ENCODE measurements at places on chromosomes 3 and 15. TPM values are rescaled to one million over a fixed set of nuclear protein-coding genes. Genes with fewer than 3 reads are reported as not detected.

GRCh38 chr3:32146746-32147211 lies 40.4 kb downstream of the GPD1L start:
- DNase-seq, result no peak

DNA sequence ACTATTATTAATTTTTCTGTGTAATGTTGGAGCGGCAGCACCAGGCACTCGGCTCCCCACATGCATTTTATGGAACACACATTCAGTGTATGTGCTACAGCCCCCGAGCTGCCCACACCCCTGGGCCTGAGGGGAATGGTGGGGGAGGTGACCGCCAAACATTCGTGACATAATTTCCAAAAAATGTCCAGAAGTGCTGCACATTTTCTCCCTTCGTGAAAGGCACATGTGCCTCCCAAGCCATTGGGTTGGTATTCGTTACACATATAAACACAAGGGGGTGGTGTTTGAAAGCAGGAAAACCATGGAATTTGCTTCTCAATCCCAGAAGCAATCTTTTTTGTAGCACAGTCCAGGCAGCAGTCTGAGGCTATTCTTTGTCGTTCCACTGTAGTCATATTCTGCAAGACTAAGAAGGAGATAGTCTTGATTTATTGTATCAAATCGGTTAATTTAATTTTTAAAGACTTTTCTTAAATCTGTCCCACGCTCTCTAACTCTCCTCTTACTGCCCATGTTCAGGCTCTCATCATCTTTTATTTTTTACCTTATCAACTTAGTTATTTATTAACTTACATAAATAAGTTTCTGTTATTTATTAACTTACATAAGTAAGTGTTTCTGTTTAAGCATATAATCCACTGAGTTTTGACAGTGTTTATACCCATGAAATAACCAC lies 39.2 kb upstream of the POLR2M start:
- no peak for DNase-seq

The GNB4 gene
- total RNA-seq, result 12.4 TPM

The ADPGK gene
- total RNA-seq, result 36.9 TPM

GRCh38 chr3:21170964-21171363 lies 580.0 kb downstream of the ZNF385D start:
- no peak for DNase-seq

- DNase-seq, result no peak
Observed at GRCh38 chr3:189167027-189167766, 4.6 kb upstream of the TPRG1 start.

The MKRN3 gene
- total RNA-seq, result 9.6 TPM

DNA sequence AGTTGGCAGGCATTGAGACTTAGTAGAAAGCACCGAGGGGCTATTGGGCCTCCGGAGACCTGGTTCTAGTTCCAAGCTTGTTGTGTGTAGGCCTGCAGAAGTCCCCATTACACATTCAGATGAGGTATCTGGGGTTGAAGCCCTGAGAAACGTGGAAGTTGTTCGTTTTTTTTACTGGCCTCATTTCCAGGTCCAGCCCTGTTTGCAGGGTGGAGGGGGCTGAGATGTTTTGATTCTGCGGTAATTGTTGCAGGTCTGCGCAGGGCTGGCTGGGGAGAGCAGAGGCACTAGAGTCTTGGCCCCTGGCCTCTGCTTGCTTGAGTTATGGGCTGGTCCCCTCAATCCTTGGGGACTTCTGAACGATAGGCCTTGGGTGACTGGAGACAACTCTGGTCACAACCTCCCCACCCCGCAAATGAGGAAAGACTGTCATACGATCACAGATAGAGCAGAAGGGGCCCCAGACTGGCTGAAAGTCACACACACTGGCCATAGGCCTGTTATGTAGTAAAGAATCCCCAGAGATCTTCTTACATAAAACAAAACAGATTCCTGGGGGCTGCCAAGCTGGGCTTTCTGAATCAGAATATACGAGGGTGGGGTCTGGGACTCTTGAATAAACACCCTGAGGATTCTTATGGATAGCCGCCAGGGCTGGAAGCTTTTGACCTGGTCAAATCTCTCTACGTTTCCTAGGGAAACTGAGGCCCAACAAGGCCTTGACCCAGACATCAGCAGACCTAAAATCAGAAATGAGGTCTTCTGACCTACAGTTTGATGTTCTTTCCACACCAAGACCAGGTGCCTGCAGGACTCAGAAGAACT lies 15.6 kb downstream of the KBTBD13 start:
- DNase-seq, result no peak

The IQCH gene
- 7.5 TPM for total RNA-seq

- DNase-seq, result no peak
Observed at GRCh38 chr15:57329582-57330367, 46.5 kb upstream of the CGNL1 start.

DNA sequence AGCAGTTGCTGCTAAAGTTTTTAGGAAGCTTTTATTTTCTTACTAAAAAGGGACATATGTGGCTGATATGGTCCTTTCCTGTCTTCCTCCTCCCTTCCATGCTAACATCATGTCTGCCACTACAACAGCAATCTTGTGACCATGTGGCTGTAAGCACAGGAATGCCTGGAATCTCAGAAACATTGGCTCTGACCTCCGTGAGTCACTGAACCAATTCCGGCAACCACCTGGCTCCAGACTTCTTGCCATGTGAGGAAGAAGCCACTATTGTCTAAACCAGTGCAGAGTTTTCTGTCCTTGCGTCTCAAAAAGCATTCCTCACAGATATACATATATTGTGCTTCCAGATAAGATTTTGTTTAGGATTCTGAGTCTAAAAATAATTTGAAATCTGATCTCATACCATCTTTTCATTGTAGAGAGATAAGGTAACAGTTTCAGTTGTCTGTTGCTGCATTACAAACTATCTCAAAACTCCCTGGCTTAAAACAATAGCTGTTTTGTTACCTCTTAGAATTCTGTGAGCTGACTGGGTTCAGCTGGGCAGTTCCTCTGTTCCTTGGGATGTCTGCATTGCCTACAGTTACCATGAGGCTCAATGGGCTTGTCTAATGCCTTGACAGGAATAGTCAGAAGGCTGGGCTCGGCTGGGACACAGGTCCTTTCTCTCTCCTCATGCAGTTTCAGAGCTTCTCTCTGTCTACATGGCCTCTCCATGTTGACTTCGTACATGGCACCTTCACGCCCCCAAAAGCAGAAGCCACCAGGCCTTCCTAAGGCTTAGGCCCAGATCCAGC lies 77.3 kb upstream of the MAGI1 start:
- no peak for DNase-seq

- no peak for DNase-seq
Observed at GRCh38 chr3:146523531-146523930, 20.9 kb downstream of the PLSCR1 start.

DNA sequence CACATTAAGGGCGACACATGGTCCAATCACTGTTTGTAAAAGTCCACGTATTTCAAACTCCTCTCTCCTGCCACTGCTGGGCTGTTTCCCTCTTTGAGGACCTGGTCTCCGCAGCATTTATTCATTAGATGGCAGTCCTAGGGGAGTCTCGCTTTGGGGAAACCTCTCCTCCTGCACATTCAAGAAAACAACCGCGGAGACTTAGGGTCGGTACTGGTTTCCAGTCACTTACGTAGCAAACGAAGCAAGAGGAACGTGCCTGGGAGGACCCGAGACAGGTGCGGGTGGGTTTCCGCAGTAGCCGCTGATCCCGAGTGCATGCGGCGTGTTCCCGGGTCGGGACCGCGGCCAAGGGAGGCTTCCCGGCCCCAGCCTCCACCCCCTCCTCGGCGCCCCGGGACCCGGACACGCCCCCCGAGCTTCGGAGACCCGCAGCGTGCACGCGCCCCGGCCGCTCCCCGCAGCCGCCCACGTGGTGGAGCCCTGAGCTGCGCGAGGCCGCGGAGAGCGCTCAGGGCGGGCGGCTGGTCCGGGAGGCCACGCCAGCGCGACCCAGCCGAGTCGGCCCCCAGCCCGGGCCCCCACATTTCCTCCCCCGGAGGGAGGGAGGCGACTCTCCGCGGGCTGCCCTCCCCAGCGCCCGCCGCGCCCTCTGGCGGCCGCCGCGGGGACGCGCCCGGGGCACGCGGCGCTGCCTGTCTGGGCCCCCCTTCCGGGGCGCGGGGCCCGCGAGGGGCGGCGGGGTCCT lies 1.1 kb upstream of the IGF1R start:
- peak; percentile 44 for DNase-seq

DNA sequence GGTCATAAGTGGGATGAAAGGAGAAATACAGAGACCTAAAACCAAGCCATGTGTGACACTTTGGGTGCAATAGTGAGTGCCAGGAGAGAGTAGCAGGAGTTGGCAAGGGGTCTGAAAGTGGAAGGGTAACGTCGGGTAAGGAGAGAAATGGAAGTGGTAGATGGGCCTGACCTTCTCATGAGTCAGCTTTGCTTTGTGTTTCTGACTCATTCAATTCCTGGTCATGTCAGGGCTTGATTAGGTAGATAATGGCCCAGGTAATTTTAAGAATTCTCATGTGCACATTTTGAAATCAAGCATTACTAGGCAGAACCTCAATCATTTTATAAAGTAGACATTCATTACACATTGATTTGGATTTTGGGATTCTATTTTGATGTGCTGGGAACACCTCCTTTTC lies 262.5 kb downstream of the SOX2 start:
- no peak for DNase-seq

GRCh38 chr3:16229681-16230080 lies 35.1 kb downstream of the DPH3 start:
- no peak for DNase-seq

The TMC3 gene
- total RNA-seq, result 0.55 TPM

DNA sequence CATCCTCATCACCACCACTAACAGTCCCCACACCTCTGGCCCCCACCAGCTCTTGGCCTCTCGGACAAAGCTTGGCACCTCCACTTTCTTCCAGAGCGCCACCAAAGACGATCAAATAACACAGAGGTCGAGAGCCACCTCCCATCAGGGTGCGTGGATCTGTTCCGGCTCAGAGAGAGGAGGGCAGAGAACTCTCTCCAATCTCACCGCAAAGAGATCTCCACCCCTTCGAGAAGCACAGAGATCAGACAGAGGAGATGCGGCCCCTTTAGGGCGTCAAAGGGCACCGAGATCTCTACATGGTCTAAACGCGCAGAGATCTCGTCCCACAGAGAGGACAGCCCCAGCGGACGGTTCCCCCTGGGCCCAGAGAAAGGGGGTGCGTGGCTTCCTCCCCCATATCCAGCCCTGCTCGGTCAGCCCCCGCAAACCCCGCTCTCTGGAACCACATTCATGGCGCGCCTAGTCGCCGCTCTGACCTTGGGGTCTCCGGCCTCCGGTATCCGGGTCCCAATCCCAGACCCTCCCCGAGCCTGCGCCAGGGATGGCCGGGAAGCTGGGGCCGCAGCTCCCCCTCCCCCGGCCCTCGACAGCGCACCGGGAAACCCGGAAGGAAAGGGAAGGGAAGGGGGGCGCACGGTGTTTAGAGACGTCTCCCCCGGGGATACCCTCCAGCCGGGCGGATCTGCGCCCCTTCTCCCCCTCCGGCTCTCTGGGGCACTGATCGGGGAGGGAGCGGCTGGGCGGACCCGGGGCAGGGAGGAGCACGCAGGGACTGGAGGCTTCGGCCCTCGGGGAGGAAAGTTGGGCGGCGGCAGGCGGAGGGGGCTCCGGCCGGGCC lies 608 bp downstream of the SCN5A start:
- DNase-seq, result no peak

DNA sequence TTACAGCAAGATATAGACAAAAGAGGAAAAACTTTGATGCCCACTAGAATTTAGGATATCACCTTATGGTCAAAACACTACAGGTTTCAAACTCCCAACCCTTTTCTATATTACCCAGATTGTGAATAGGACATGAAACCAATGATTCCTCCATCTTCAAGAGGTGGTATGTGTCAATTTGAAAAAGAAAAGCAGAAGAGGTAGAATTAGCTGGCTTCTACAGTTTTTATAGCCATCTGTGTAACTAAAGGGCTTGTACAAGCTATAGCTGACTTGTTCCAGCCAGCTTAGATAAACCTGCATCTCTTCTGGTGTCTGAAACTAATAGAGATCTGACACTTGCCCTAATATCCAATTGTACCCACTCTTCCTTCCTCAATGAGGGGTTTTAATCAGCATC lies 24.9 kb upstream of the HGD start:
- DNase-seq, result no peak

- DNase-seq, result no peak
Observed at GRCh38 chr3:67998281-67998680, 343.9 kb upstream of the SUCLG2 start.

DNA sequence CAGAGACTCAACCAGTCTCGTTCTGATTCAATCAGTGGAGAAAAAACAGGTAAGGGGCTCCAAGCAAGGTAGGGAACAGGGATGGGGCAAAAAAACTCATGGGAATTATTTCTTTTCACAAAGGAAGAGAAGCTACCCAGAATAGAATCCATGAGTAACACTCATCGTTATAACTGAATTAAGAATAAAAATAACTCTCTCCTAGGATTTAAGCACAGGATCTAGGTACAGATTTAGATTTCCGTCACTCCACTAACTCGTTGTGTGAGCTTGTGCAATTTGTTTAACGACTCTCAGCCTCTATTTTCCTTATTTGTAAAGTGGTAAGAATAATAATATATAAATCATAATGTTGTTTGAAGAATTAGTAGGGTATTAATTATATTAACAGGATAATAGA lies 68.6 kb downstream of the ADAMTS9 start:
- DNase-seq, result no peak

The HDC gene
- not detected for total RNA-seq

DNA sequence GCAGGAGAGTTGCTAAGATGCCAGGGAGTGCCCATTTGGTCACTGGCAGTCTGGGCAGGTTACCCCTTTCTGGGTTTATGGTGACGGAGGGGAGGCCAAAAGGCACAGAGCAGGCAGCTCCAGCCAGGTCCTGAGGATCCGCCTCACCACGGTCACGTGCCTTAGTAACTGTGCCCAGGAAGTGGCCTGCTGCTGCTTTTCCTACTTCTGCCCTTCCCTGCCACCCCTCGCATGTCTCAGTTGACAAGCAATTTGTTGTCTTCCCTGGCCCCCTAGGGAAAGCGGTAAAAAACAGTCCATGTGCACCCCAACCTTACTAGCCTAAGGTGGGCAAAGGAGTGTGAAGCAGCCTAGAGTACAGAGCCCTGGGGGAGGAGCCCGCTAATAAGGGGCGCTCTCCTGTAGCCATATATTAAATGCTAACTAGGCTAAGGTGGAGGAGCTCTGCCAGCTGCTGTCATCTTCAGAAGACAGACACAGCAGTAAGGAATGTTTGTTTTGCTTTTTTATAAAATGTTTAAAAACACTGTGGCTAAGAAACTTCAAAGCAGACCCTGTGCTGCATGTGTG lies 9.1 kb upstream of the LIPH start:
- no peak for DNase-seq

The ILDR1 gene
- not detected for total RNA-seq

DNA sequence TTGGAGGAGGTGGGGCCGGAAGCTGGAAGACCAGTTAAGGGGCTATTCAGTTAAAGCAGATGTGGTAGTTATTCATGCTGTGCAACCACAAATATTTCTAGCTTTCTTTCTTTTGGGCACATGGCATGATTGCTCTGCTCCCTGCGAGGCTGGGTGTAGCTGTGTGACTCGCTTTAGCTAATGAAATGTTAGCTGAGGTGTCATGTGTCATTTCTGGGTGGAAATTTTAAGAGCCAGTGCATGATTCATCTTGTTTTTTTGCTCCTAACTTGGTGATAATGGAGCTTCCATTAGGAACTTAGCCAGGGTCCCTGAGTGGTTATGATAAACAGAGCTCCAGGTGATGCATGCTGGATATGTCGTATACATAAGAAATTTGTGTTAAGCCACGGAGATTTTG lies 300.6 kb downstream of the SATB1 start:
- DNase-seq, result no peak

GRCh38 chr3:152656972-152657355 lies 178.0 kb upstream of the P2RY1 start:
- no peak for DNase-seq

The LEKR1 gene
- 0.40 TPM for total RNA-seq

The ITIH3 gene
- total RNA-seq, result 1.6 TPM

- no peak for DNase-seq
Observed at GRCh38 chr3:90091549-90091948, 984.1 kb downstream of the EPHA3 start.

All from dorsolateral prefrontal cortex (tissue), 122 donors.